ENCODE measurements at places on chromosomes 5 and 9.

DNA sequence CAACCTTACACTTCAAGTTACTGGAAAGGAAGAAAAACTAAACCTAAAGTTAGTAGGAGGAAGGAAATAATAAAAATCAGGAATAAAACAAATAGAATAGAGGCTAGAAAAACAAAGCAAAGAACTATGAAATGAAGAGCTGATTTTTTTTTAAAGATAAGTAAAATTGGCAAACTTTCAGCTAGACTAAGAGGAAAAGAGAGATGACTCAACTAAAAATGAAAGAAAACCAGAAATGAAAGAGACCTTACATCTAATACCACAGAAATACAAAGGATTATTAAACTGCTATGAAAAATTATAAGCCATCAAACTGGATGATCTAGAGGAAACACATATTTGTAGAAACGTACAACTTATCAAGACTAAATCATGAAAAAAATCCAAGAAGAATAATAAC, 60.0 kb downstream of the PRRC1 start:
- H3K27me3 ChIP-seq, result no peaks in the 10 kb centered on the region
- H3K27ac ChIP-seq, result no peak overlapping the region
- H3K36me3 ChIP-seq, result no peaks in the 10 kb centered on the region
- no peaks in the 10 kb centered on the region for H3K4me1 ChIP-seq

- no peak overlapping the region for H3K4me3 ChIP-seq
- H3K27ac ChIP-seq, result no peak overlapping the region
- peaks cover 30% of the 10 kb centered on the region for H3K4me1 ChIP-seq
- H3K27me3 ChIP-seq, result no peaks in the 10 kb centered on the region
- no peak for DNase-seq
- no peaks in the 10 kb centered on the region for H3K36me3 ChIP-seq
Observed at GRCh38 chr9:75102177-75102790, 14.0 kb downstream of the OSTF1 start.

- H3K27me3 ChIP-seq, result no peaks in the 10 kb centered on the region
- no peaks in the 10 kb centered on the region for H3K36me3 ChIP-seq
- H3K4me3 ChIP-seq, result no peak overlapping the region
- H3K27ac ChIP-seq, result no peak overlapping the region
- no peak for DNase-seq
Observed at GRCh38 chr5:136006164-136006563, 22.6 kb upstream of the TGFBI start.

- no peak overlapping the region for H3K27ac ChIP-seq
- H3K4me1 ChIP-seq, result no peaks in the 10 kb centered on the region
- H3K4me3 ChIP-seq, result no peak overlapping the region
- no peak for DNase-seq
Observed at GRCh38 chr9:3457175-3457574, 68.6 kb downstream of the RFX3 start.

- no peak for DNase-seq
- H3K27me3 ChIP-seq, result no peaks in the 10 kb centered on the region
- no peaks in the 10 kb centered on the region for H3K36me3 ChIP-seq
- H3K4me3 ChIP-seq, result no peak overlapping the region
- no peaks in the 10 kb centered on the region for H3K4me1 ChIP-seq
Observed at GRCh38 chr5:53820802-53821171, 260.3 kb downstream of the NDUFS4 start.

DNA sequence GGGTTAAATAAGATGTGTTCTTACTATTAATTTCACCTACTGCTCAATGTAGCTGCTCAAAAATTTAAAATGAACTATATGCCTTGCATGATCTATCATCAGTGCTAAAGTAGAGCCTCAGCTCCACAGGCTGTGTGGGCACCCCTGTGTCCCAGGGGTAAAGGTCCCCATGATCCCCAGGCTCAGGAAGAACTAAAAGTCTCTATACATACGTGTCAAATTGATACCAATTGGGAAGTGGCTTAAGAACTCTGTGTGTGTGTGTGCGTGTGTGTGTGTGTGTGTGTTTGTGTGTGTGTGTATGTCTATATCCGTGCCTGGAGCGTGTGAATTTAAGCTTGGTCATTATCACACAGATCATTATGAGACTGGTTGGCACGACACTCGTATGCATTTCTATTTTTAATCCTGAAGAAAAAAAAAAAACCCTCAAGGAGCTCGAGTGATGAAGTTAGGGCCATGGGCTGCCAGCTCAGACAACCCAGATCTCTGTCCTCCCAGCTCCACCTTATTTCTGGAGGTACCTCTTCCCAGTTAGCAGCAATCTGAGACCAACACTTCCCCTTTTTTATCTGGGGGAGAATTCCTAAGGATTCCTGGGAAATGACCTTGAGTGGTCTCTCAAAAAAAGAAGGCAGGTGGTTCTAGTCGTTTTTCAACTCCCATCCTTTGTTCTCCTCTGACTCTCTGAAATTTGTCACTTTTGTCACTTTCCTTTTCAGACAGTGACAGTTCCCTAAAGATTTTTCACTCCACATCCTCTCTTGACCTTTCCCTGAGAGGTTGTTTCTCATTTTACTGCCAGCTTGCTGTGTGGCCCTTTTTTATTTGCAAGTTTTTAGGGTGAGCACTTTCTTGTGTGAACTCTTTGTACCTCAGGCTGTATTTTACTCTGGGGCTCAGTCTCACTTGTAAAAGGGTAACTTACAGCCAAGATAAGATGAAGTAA, 45.7 kb upstream of the CTXN3 start:
- no peaks in the 10 kb centered on the region for H3K36me3 ChIP-seq
- H3K27me3 ChIP-seq, result no peaks in the 10 kb centered on the region
- no peaks in the 10 kb centered on the region for H3K4me1 ChIP-seq
- no peak overlapping the region for H3K4me3 ChIP-seq
- no peak overlapping the region for H3K27ac ChIP-seq

DNA sequence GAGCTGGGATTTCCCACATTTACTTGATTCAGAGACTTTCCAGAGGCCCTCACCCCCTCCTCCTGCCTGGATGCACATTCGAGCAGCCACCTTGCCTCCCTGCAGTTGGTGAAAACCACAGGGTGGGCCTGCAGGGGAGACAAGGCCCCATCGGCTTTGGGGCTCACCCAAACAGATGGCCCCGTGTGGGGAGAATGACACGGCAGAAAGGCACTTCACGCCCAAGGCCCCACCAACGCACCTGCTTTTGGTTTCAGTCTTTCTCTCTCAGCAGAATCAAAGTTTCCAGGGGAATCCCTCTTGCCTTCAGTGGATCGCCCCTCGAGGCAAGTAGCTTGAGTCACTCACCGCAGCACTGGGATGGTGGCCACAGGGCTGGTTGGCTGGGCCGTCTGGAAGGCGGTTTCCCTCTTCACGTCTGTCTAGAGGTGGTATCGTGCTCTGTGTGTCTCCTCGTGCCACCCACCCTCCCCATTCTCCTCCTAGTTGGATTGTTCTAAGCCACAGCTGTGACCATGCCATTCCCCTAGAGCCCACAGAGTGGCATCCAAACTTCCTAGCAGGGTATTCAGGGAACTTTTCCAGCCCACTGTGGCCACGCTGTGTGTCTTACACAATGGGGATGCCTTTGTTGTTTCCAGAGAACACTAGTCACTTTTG, 31.8 kb downstream of the SEC61B start:
- no peak for DNase-seq
- H3K4me3 ChIP-seq, result no peak overlapping the region
- no peaks in the 10 kb centered on the region for H3K4me1 ChIP-seq
- no peak overlapping the region for H3K27ac ChIP-seq

GRCh38 chr5:10441992-10442435, 335 bp downstream of the ROPN1L start:
- H3K4me1 ChIP-seq, result peaks cover 51% of the 10 kb centered on the region
- peak overlapping the region; percentile 68 for H3K27ac ChIP-seq
- H3K36me3 ChIP-seq, result no peaks in the 10 kb centered on the region

Data from naive thymus-derived CD4-positive, alpha-beta T cell (primary cell).